ENCODE measurements at places on chromosomes 1 and 21. TPM values are rescaled to one million over a fixed set of nuclear protein-coding genes. Genes with fewer than 3 reads are reported as not detected.

DNA sequence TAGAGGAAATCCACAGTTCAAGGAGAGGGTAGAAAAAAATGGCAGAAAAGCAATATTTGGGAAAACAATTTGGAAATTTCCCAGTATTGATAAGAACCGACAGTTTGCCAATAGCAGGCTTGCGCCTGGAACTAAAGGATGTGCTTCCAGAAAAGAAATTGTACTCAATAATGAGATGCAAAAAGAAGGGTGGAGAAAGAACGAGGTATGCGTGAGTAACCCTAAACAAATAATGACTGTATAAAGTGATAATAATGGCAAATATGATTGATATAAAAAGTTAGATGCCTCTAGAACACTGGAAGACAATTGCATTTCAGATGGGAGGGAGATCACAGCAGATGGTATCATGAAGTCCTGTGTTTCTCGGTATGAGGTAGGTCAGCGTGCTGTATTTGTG, 458.9 kb downstream of the DSCAM start:
- DNase-seq, result no peak

DNA sequence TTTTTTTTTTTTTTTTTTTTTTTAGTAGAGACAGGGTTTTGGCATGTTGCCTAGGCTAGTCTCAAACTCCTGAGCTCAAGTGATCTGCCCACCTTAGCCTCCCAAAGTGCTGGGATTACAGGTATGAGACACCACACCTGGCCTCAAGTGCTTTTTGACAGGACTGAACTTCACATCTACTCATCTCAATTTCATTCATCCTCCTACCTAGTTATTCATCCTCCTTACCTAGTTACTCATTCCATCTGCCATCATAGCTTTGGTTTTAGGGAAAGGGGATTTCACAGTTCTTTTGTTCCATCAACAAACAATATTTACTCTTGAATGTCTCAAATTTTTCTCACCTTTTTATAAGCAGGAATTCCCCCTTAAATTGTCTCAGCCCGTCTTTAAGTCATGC, 38.6 kb upstream of the RALGPS2 start:
- no peak for DNase-seq

- no peak for DNase-seq
Observed at GRCh38 chr1:227490001-227490400, 73.4 kb upstream of the ZNF678 start.

GRCh38 chr1:172442404-172442803, 1.5 kb downstream of the PIGC start:
- no peak for DNase-seq

DNA sequence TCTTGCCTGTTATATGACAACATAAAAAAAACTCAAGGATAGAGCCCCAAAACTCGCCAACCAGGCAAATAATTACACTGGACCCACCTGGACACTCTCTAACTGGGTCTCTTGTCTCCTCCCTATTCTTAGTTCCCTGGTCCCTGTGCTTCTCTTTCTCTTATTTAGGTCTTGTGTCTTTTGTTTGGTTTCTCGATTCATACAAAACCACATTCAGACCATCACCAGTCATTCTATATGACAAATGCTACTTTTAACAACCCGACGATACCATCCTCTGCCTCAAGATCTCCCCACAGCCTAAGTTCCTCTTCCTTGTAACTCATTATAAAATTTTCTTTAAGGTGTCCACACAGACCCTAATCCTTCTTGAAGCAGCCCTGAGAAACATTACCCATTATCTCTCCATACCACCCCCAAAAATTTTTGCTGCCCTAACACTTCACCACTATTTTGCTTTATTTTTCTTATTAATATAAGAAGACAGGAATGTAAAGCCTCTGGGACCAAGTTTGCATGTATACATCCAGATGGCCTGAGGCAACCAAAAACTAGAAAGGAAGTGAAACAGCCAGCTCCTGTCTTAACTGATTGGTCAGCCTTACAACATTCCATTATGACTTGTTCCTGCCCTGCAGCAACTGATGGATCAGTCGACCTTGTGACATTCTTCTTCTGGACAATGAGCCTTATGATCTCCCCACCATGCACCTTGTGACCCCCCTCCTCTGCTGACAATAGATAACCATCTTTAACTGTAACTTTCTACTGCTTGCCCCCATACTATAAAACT, 638.2 kb downstream of the AMY1C start:
- DNase-seq, result no peak

- no peak for DNase-seq
Observed at GRCh38 chr1:47569681-47570470, 132.0 kb downstream of the FOXD2 start.

GRCh38 chr1:230794871-230795605, 47.9 kb downstream of the CAPN9 start:
- no peak for DNase-seq

Gene CXADR
- total RNA-seq, result 23.3 TPM

Gene MCOLN2
- total RNA-seq, result not detected

Gene TINAGL1
- total RNA-seq, result 32.6 TPM

Gene BEST4
- total RNA-seq, result not detected

Gene MAB21L3
- 1.2 TPM for total RNA-seq

Gene ASCL5
- not detected for total RNA-seq

Gene SIK1
- 5.5 TPM for total RNA-seq
